K562 (cell line): ENCODE measurements at places on chromosomes 16 and 17. TPM values are rescaled to one million over a fixed set of nuclear protein-coding genes. Genes with fewer than 3 reads are reported as not detected.

DNA sequence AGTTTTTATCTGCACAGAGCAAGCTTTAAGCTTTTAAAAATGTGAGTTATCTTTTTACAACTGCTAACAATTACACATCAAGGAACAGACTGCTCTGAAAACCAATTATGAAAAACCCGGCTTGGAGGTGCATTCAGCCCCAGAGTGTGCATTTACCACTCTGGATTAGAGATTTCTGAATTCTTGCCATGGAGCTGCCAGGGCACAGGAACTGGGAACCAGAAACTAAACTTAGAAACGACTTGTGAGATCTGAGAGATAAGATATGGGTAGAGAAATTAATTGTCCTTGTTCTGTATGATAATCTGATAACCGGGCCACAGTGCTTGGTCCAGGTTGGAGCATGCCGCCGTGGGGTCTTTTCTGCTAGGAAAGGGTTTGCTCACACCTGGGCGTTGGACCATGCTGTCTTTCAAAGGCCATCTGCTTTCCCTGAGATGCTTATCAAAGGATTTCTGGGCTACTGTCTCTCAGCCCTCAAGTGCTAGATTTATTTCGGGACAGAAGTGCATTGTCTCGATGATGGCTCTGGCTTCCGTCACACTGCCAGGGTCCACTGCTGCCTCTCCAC, 210.0 kb downstream of the MAF start:
- no peaks in the 10 kb centered on the region for H3K36me3 ChIP-seq
- no peak overlapping the region for H3K4me3 ChIP-seq
- no peak overlapping the region for H3K27ac ChIP-seq
- no peak for DNase-seq

- no peak overlapping the region for H3K4me3 ChIP-seq
- H3K36me3 ChIP-seq: no peaks in the 10 kb centered on the region
- H3K4me1 ChIP-seq: no peaks in the 10 kb centered on the region
- H3K27me3 ChIP-seq: peaks cover 19% of the 10 kb centered on the region
- no peak overlapping the region for H3K27ac ChIP-seq
- no peak for DNase-seq
These were observed 32.1 kb downstream of the ZFHX3 start for GRCh38 chr16:73015612-73016487.

- H3K27me3 ChIP-seq: no peaks in the 10 kb centered on the region
- DNase-seq: no peak
- H3K4me1 ChIP-seq: no peaks in the 10 kb centered on the region
- H3K4me3 ChIP-seq: no peak overlapping the region
These were observed 315.5 kb upstream of the RBFOX1 start for GRCh38 chr16:7017006-7017662.

LGALS9B gene
- not detected in 2 replicates for total RNA-seq

HYDIN gene
- 0.11 and 0.29 TPM in 2 replicates for total RNA-seq
